Stimulated activated CD4-positive, alpha-beta T cell treated with anti-CD3 and anti-CD28 coated beads, Interleukin-4, amount 100 ng/mL, for 48 hours (primary cell): ENCODE measurements at places on chromosomes 2 and 18.

- DNase-seq, result no peak
Observed at GRCh38 chr2:37654932-37655841, 16.3 kb downstream of the CDC42EP3 start.

- DNase-seq, result no peak
Observed at GRCh38 chr18:36330435-36331052, 33.0 kb downstream of the FHOD3 start.

DNA sequence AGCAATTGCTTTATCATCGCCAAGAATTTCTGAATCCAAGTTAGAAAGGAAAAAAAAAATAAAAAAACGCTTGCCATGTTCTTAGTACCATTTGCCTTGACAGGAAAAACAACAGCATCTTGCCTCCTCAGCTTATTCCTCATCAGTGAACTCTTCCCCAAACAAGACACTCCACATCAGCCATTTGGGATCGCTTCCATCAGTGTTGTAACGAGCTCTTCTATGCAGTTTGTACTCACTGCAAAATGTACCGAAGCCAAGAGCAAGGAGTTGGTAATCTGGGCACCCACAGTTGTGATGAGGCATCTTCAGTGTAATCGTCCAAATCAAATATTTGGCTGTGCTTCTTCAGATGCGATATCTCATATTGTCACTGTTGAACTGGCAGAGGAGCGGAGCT lies 503.7 kb downstream of the TMEM182 start:
- DNase-seq, result no peak

DNA sequence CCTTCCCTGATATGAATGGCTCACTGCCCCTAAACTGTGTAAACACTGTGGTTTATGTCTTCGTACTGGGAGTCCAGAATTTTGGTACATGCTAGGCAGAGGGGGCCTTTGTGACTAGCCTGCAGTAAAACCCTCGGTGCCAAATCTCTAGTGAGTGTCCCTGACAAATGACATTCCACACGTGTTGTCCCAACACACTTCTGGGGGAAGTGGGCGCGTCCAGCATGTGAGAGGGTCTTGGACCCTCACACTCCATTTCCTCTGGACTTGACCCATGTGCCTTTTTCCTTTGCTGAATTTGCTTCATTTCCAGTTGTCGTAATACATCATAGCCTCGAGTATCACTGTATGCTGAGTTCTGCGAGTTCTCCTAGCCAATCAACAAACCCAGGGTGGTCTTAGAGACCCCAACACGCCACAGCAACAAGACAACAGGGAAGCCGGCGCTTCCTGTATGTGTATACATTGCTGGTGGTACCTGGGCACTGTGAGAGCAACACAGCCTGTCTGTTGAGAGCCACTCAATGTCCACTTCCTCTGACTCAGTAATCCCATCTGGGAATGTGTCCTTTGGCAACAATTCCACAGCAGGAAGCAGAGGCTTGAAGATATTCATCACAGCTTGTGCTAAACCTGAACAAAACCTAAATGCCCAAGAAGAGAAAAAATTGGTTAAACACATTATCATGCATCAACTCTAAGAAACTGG lies 26.9 kb upstream of the SLC66A3 start:
- no peak for DNase-seq

DNA sequence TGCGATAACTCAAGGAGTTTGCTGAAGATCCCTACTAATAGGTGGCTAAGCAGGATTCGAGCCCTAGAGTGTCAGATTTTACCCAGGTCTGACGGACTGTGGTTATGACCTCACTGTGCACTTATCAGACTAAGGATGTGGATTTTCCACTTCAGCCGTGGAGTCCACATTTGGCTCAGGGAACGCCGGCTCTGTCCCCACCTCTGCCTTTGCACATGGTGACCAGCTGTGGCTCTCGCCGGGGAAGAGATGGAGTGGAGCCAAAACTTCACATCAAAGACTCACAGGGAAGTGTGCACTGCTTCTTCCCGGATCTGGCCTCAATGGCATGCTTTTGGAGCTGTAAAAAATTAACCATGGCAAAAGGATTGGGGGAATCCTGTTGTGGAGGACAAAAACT lies 249.3 kb upstream of the APCDD1 start:
- no peak for DNase-seq

DNA sequence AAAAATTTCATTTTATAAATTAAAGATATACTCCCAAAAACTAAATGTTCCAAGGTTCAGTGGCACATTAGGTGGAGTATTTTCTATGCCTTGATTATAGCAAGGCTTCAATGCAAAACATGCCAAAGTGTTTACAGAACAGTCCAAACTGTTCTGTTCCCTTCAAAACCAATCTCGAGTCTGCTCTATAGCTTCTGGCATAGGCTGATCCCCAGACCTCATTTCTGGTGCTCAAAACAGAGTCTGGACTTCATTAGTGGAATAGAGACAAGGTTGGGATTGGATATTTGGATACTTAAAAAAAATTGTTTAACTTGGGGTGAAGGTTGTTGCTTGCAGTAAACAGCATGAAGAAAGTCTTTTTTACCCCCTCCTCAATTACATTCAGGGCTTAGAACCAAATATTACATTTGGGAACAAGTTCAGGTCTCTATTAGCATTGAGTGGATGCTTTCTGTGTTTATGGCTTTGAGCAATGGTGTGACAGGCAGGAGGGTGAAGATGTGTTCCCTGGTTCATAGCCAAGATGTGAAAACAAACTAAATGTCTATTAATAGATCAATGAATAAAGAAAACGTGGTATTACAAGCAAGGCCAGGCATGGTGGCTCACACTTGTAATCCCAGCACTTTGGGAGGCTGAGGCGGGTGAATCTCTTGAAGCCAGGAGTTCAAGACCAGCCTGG lies 208.1 kb upstream of the RND3 start:
- no peak for DNase-seq

DNA sequence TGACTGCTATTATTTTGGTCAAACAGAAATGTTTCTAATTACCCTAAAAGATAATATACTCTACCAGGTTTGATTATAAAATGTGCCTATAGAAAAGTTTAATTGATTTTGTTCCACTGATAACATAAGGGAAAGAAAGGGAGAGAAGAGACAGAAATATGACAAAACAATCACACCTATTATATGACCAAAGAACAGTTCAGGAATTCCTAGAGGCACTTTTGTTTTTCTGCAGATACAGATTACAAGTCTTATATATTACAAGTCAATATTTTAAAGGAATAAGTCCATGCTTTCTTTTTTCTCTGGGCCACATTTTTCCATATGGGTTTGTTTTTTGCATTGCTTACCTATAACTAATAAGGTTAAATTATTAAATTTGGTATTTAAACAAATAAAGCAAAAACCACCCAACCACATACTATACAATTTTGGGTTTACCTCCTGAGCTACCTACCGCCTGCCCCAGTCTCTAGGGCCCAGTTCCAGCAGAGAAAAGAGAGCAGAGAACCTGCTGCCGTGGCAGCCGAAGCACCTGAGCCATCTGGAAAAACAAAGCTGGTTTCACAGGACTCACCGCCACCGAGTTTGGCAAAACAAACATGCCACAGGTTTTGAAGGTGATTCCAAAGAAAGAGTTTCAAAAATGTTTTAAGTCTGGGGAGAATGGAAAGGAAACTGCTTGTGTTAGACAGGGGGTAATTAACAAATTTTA lies 92.1 kb downstream of the DYM start:
- DNase-seq, result no peak

DNA sequence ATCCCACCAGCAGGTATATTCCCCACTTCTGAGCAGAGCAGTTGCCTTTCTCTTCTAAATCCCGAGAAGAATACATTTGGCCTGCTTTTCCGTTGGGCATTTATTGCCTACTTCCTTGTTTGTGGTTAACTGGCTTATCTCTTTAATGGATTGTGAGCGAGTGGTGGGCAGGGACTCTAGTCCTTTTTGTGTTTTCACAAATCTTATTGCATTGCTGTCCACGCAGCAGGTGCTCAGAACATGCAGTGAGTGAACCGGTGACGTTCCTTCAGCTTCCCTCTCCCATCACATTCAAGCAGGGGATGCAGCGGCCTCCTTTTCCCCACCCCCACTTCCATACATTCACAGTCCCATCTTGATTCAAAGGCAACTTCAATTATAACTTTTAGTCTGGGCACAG lies 28.9 kb upstream of the GAREM2 start:
- DNase-seq, result no peak

GRCh38 chr2:238895361-238895882 lies 47.5 kb downstream of the TWIST2 start:
- no peak for DNase-seq

GRCh38 chr2:3293221-3293620 lies 84.4 kb downstream of the EIPR1 start:
- DNase-seq, result no peak
